ENCODE measurements at places on chromosomes 2 and 18.

- DNase-seq = peak; percentile 19
Measured at GRCh38 chr2:212147921-212148513, 390.6 kb downstream of the ERBB4 start.

DNA sequence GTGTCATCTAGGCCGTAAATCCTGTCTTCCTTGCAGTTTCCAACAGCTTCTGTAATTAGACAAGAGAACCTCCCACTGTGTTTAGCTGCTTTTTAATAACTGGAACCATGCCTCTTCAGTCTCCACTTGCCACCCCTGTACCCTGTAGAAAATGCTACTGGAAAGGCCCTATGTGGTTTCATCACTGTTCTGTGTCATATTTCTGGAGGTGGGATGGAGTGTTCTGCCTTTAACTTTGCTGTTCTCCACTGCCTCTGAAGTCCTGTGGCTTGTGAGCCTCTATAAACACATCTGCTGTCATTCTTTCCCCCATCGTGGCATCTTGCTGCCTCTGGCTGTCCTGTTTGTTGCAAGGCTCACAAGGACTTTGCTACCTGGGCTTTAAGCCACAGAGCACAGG is 17.9 kb downstream of the MGAT5 start:
- DNase-seq = no peak

GRCh38 chr2:112821682-112822081 is 14.9 kb downstream of the IL1B start:
- DNase-seq = no peak

- DNase-seq = peak; percentile 85
Measured at GRCh38 chr18:3758531-3758930, 308.6 kb downstream of the TGIF1 start.

DNA sequence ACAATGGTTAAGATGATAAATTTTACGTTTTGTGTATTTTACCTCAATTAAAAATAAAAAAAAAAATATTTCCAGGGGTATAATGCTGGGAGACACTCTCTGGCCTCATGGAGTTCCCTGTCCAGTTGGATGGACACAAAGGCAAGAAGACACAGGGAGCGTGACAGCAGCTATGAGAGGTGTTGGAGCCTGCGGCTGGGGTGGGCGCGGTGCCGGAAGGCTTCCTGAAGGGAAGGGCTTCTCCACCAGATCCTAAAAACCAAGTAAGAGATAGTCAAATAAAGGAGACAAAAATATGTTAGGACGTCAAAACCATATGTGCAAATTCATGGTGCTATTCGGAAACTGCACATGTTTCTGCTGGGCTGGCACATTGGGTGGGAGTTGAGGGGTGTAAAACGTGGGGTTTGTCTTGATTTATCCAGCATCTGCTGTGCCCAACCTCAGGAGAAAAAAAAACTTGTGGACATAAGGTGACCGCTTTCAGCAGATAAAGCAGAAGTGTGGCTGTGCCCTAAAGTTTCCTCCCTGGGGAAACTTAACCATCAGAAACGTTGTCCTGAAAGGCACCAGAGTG is 467.6 kb downstream of the RNF144A start:
- DNase-seq = no peak

DNA sequence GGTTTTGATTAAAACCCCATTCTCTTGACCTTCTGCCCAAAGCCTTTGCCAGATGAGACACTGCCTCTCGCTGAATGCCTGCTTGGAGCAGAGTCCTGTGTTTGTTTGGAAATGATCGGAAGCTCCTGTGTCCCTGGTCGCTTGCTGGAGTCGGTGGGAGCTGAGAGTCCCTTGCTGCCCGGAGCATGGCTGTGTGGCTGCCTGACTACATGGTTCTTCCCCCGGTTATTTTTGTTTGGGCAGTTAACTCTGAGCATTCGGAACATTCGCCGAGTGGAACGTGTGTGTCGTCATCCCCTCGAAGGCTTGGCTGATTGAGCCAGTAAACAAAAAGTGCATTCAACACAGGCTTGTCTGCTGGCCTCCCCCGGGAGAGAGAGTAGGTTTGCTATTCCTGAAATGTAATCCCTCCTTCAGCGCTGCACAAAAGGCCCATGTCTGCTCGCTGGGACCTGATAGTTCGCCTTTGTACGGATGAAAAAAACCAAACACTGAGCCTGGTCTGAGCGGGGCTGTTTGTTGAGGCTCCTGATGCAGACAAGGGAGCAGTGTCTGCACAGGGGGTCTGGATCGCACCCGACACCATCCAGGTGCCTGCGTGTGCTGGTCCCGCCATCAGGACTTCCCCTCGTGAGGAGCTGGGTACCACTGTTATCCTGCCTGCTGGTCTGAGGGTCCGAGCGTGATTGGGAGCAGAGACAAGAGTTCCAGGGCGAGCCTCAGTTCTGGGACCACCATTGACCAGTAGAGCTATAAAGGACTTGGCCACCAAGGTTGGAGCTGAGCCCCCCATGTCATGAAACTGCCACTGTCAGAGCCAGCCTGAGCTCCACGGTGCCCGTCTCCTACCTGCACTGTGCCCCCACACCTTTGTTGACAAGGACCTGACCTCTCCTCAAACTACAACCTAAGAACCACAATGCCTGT is 83.8 kb downstream of the AGAP1 start:
- DNase-seq = no peak

GRCh38 chr18:37321582-37322491 is 243.8 kb downstream of the CELF4 start:
- no peak for DNase-seq

- no peak for DNase-seq
Measured at GRCh38 chr2:40480073-40480472, 28.2 kb upstream of the SLC8A1 start.

GRCh38 chr18:58038063-58038462 is 6.0 kb upstream of the NEDD4L start:
- no peak for DNase-seq

DNA sequence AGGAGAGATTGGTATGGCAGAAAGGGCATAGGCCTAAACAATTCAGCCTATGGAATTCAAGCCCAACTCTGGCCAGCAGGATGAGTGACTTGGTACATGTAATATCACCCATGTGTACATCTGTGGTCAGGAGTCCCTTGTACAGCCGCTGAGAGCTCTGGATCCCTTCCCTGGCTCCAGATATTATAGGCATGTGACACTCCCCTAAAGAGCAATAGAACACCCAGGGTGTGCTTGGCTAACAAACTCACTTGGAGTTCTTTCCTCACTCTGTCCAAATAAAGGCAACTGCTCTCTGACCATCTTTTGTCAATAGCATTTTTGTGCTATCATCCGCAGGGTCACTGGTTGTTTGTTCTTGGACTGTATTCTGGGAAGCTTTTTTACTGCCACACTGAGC is 197.4 kb upstream of the NCKAP5 start:
- no peak for DNase-seq

DNA sequence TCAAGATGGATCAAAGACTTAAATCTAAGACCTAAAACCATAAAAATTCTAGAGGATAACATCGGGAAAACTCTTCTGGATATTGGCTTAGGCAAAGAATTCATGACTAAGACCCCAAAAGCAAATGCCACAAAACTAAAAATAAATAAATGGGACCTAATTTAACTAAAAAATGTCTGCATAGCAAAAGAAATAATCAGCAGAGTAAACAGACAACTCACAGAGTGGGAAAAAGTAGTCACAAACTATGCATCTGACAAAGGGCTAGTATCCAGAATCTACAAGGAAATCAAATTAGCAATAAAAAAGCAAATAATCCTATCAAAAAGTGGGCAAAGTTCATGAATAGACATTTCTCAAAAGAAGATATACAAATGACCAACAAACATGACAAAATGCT is 18.2 kb upstream of the ASB18 start:
- DNase-seq = no peak

DNA sequence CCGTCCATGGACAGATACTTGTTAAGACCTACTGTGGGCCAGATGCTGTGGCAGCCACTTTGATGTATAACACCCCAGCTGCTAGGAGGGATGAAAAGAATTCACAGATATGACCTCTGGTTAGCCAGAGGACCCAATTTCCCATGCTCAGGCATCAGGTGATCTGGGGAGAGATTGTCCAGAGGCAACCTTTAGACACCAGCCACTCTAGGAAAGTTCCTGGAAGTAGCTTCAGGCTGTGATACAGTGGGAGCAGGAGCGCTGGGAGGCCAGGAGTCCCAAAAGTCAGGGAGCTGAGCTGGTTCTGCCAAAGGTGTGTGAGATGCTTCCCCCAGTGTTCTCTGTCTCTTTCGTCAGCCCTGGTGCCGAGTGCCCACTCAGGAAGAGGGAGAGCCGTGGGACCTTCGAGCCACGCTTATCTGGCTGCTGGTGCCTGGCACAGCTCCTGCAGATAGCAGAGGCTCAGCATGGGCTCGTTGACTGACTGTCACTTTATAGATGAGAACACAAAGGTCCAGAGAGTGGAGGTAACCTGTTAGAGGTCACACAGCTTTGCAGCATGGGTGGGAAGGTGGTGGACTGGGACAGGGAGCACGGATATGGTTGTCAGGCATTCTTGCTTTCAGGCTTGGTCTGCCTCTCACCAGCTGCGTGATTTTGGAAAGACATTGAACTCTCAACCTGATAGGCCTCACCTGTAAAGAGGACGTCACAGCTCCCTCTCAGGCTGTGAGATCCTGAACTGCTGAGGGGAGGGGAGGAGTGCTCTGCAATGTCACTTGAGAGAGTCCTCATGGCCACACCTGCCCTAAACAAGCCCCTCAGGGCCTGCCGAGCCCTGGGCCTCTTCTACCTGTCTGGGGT is 7.8 kb upstream of the RALB start:
- no peak for DNase-seq

GRCh38 chr18:55179835-55180234 is 220.6 kb upstream of the CCDC68 start:
- no peak for DNase-seq

- DNase-seq = no peak
Measured at GRCh38 chr2:86625096-86625495, 1.4 kb upstream of the RNF103 start.

DNA sequence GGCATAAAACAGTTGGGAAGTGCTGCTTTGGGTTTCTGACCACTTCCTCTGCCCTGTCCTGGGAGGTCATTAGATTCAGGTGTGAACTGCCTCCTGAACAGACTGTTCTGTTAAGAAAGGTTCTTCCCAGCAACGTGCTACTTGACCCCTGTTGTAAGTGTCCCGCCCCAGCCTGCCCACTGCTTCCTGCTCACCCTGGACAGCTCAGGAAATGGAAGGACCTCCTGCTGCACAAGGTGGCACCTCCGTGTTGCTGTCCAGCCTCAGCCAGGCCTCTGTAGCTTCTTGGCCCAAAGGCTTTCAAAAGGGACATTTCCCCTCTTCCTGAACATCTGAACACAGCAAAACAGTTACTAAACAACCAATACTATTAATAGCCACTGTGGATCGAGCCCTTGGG is 5.3 kb downstream of the TOGARAM2 start:
- DNase-seq = no peak

GRCh38 chr2:172667581-172668325 is 67.9 kb upstream of the RAPGEF4 start:
- DNase-seq = peak; percentile 20

DNA sequence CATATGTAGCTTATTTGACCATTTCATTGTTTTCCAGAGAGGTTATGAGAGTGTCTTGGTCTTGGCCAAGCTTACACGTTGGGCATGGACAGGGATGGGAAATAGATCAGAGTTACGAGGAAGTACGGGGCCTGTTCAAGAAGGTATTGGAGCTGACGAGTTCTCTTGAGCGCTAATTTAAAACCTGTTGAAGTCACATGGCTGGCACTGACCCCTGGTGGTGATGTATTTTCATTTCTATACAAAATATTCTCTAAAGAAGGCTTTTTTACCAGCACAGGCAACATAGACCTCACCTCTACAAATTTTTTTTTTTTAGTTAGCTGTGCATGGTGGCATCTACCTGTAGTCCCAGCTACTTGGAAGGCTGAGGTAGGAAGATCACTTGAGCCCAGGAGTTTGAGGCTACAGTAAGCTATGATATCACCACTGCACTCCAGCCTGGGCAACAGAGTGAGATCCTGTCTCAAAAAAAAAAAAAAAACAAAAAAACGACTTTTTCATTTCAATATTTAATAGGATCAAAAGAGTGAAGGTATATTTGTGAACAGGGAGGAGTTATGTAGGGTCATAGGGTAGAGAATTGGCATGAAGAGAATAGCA is 19.6 kb downstream of the UGP2 start:
- peak; percentile 53 for DNase-seq

DNA sequence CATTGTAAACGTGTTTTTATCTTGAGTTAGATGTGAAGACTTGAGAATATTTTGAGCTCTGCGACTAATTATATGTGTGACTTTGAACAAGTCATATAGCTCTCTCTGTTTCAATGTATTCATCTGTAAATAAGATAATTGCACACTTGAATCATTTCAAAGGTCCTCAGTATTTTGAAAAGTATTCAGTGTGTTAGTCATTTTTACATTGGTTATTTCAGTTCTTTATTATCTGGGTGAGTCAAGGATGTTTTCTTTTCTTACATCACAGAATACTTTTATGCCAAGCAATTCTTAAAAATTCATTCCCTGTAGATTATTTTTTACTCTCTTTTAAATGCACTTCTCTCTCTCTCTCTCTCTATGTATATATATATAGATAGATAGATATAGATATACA is 1098.0 kb upstream of the ZEB2 start:
- no peak for DNase-seq

DNA sequence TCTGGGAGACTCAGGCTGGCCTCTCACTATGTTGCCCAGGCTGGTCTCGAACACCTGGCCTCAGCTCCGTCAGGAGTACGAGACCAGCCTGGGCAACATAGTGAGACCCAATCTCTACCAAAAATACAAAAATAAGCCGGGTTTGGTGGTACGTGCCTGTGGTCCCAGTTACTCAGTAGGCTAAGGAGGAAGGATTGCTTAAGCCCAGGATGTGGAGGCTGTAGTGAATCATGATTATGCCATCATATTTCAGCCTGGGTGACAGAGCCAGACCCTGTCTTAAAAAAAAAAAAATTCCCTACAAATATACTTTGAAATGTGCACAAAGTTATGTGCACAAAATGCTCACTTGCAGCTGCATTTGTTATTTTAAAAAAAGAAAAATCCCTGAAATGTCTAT is 26.3 kb upstream of the AGAP1 start:
- DNase-seq = peak; percentile 74

DNA sequence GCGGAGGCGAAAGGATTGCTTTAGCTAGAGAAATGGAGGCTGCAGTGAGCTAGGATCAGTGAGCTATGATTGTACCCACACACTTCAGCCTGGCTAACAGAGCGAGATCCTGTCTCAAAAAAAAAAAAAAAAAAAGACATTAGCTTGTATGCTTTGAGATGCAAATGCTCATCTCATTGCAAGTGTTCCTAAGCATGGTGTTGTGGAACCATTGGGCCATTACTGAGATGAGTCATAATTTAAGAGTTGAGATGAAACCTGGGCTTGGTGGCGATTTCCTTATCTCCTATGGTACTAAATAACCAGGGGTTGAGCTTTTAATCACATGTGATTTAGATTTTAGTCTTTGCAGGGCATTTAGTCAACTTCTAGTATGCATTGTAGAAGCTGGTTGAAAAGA is 2.2 kb downstream of the PLEKHA3 start:
- peak; percentile 31 for DNase-seq

GRCh38 chr18:23487738-23488570 is 15.4 kb upstream of the RMC1 start:
- DNase-seq = no peak

GRCh38 chr2:235688511-235689426 is 194.9 kb downstream of the AGAP1 start:
- DNase-seq = no peak
